AG10803 (cell line): ENCODE measurements at places on chromosomes 12 and 14.
A peak's percentile ranks its signal among the peaks of the same experiment; 100 is the strongest.

DNA sequence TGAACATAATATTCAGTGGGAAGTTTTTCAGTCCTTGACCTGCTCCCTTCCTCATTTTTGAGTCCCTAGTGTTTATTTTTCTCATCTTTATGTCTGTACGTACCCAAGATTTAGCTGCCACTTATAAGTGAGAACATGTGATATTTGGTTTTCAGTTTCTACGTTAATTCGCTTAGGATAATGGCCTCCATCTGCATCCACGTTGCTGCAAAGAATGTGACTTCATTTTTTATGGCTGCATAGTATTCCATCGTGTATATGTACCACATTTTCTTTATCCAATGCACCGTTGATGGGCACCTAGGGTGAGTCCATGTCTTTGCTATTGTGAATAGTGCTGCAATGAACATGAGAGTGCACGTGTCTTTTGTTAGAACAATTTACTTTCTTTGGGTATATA, 30.3 kb downstream of the MIA2 start:
- DNase-seq = no peak

DNA sequence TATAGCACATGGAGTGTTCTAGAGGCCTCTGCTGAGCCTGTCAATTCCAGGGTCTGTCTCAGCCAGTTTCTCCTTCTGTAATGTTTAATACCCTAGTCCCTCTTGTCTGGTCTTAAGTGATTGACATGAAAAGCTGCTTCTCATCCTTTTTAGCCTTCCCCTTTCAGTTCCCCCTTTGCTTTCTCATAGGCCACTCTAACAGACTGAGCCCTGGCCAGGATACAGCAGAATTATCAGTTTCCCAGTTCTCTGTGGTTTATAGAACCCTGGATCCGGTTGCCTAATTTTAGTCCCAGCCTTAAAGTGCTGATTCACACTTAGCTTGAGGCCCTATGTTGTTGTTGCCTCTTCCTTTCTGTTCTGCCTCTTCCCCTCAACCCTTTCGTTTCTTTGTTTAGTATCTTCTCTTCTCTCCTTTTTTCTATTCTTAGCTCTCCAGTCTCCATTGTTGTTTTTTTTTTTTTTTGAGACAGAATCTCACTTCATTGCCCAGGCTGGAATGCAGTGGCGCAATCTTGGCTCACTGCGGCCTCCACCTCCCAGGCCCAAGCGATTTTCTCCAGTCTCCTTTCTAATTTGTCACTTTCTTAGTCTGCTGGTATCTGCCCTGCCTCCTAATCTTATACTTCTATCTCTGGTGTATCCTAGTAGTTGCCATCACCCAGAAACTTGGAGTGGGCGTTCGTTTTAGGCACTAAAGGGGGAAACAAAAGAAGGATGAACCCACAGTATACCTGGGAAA, 2.9 kb upstream of the BIN2 start:
- peak; percentile 72 for DNase-seq

DNA sequence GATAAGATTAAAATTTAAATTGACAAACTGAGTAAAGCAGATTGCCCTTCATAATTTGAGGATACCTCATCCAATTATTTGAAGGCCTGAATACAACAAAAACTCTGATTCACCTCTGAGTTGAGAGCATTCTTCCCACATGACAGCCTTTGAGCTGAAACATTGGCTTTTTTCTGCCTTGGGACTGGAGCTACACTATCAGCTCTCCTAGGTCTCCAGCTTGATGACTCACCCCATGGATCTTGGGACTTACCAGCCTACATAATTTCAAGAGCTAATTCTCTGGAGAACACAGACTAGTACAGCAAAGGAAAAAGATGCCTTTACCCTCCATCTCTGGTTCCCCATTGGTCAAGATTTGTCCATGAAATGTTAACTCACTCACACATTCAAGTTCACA, 555.1 kb downstream of the FOXG1 start:
- DNase-seq = peak; percentile 31

GRCh38 chr12:7605900-7606465, 59.7 kb downstream of the APOBEC1 start:
- no peak for DNase-seq

GRCh38 chr12:115504306-115505290, 772.9 kb downstream of the MED13L start:
- DNase-seq = no peak

DNA sequence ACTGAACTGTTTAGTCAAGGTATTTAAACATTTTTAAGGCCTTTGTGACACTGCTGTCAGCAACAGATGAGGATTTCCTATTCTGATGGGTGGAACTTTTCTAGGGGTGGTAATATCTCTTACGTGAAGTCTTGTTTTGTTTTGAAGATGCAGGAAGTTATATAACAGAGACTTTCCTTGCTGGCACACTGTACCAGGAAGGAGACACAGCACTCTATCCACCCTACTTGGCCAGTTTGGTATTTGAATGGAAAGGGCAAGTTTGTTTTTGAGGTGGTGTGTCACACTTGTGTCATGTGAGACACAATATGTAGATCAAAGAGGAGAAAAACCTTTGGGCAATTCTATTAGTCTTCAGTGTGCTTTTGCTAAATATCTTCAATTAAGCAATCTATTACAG, 51.6 kb upstream of the SRP54 start:
- DNase-seq = no peak

DNA sequence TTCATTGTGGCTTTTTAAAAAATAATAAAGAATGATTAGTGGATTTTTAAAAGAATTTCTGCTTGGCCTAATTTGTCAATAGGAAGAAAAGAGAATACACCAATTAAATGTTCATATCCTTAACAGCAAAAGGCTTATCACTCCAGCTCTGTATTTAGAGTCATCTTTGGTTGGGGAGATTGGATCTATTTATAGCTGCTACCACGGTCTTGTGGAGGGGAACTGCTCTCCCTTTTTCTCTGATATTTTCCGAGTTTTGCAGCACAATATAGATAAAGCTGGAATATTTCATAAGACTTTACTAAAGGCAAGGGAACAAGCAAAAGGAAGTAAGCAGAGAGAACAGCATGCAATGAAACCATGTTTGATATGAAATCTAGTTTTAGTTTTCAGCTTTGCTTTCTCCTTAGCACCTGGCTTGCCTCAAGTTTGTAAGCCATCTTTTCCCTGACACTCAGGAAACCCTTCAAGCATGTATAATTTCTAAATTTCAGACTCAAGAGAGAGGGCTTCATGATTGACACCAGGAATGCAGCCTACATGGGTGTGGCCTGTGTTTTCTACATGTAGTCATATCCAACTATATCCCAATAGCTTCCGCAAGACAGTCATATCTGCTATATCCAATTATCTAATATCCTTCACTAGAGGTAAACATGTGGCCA, 35.2 kb downstream of the BRMS1L start:
- DNase-seq = no peak

DNA sequence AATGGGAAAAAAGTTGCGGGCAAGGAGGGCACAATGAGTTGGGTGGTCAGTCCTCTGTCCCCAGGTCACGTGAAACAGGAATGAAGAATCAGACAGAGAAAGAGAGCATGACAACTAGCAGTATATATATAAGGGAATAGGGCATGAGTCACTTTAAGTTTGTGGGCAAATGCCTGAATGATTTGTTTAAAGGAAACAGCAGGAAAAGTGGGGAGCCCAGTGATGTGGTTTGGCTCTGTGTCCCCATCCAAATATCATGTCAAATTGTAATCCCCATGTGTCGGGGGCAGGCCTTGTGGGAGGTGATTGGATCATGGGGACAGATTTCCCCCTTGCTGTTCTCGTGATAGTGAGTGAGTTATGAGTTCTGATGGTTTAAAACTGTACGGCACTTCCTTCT, 195.3 kb upstream of the IGF1 start:
- DNase-seq = peak; percentile 59

- no peak for DNase-seq
Observed at GRCh38 chr14:91270188-91270587, 25.7 kb upstream of the GPR68 start.

GRCh38 chr12:107340898-107341297, 247.5 kb upstream of the CRY1 start:
- no peak for DNase-seq

GRCh38 chr14:65224799-65225198, 122.5 kb upstream of the MAX start:
- DNase-seq = peak; percentile 51

DNA sequence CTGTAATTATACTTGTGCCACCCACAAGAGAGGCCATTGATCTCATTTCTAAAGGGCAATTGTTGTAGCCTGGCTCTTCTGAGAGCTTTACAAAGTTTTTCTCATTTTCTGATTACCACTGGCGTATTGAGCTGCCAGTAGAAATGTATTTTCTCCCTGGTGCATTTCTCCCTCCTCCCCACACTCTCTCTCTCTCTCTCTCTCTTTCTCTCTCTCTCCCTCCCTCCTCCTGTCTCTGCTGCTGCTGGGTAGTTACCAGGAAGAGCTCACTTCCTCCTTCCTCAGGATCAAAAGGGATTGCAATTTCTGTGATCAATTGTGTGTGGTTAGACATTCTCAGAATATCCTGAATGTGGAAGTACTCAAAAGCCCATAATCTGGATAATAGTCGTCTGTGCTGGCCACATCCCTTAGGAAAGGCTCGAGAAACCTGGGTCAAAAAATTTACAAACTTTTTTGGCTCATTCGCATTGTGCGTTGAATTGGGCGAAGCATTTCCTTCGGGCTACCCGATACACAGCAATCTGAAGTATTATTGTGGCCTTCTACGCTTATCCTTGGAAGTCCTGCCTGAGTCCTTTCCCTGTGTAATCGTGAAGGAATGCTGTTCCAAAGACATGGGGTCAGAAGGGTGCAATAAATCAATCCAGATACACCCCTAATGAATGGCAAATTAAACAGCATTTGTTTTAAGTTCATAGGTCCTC, 254.8 kb downstream of the MSRB3 start:
- peak; percentile 49 for DNase-seq

DNA sequence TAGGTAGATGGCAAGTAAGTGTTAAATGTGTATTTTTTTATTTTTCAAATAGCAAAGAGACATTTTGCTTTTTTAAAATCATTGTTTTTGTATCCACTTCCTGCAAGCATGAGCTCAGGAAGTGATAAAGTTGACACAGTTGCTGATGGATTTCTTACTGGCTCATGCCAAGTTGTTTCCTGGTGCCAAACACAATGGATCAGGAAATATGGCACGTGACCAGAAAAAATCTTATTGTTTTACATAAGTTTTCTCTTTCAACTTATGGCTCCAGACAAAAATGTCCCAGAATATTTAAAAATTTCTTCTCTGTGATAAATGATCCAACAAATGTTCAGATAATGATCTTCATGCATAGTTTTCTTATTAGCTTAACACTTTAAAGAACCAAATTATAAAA, 1279.1 kb upstream of the FLRT2 start:
- DNase-seq = no peak

DNA sequence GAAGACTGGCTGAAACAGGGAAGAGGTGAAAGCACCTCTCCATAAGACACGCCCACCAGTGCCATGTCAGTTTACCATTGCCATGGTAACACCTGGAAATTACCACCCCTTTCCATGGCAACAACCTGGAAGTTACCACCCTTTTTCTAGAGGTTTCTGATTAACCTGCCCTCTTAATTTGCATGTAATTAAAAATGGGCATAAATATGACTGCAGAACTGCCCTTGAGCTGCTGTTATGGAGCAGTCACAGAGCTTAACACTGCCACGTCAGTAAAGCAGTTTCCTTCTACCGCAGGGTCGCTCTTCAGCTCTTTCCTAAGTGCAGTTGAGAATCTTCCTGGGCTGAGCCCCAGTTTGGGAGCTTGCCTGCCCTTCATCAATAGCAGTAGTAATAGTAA, 55.2 kb downstream of the RASSF3 start:
- DNase-seq = no peak

DNA sequence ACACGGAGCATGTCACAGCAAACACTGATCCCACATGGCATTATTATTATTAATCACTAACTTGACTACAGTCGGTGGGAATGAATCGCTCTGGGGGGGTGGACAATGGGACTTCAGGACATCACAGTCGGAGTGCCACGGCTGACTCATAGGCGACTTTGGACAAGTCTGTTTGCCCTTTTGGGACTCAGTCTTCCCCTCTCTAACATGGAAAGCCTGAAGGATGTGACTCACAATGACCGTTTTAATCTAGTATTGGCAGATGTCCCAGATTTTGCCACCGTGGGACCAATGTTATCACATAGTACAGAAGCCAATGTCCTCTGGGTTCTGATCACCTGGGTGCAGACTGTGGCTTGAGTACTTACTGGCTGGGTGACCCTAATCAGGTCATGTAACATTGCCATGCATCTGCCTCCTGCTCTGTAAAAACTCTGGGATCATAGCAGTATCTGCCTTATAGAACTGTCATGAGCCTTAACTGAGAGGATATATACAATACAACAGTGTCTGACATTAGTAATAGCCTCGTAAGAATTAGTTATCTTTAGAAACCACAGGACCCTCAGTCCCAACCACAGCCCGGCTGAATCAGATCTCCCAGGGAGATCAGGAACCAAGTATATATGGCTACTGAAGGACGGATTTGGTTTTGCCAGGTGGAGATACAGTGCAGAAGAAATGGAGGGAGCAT, 362.6 kb downstream of the BCL11B start:
- peak; percentile 3 for DNase-seq

- no peak for DNase-seq
Observed at GRCh38 chr12:17588968-17589367, 501.0 kb downstream of the RERGL start.

DNA sequence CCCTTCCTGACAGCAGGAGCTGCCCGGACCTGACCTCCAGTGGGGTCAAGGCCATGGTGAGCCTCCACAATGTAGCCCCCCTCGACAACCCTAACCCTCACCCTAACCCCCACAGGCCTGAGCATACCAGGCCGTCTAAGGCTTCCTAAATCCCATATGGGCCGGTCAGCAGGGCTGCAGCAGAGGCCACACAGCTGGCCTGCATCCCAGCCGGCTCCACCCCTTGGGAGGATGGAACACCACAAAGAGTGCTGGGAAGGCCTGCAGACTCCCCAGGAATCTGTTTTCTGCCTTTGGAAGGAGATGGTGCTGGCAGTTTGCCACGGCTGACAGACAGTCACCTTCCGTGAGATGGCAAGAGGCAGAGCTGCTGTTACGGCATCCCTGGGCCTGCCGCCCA, 2.8 kb downstream of the TMEM179 start:
- peak; percentile 48 for DNase-seq

DNA sequence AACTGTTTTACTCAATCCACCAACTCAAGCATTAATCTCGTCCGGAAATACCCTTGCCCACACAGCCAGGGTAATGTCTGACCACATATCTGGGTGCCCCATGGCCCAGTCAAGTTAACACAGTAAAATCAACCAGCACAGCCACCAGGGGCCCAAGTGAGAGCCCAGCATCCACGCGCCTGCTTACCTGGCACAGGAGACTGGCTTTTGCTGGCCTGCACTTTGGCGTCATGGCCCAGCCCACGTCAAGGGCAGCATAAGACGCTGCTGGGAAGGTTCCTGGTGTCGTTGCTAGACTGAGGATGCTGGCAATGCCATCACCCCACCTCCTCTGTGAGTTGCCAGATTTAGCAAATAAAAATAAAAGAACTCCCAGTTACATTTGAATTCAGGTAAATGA, 53.6 kb upstream of the BCL11B start:
- DNase-seq = no peak
